ENCODE measurements at places on chromosomes 1 and 21. TPM values are rescaled to one million over a fixed set of nuclear protein-coding genes. Genes with fewer than 3 reads are reported as not detected.
A peak's percentile ranks its signal among the peaks of the same experiment; 100 is the strongest.

DNA sequence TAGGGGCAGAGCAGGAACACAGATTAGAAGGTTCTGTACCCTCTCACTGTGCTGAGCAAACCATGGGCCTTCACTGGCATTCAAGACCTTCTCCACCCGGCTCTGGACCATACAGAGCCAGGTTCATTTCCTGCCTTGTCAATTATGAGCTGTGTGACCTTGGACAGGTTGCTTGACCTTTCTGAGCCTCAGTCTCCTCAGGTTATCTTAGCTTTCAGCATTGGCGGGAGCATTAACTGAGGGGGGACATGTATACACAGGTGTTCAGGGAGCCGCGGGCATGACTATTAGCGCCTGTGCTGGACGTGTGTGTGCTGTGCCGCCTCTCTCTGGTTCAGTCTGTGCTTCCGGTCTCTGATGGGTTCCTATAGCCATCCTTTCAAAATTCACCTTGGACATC is 32.1 kb downstream of the HTR6 start:
- no peaks in the 10 kb centered on the region for H3K4me1 ChIP-seq
- H3K4me3 ChIP-seq = no peak overlapping the region
- DNase-seq = no peak
- H3K27me3 ChIP-seq = no peaks in the 10 kb centered on the region
- H3K36me3 ChIP-seq = peaks cover 21% of the 10 kb centered on the region
- H3K27ac ChIP-seq = no peak overlapping the region

DNA sequence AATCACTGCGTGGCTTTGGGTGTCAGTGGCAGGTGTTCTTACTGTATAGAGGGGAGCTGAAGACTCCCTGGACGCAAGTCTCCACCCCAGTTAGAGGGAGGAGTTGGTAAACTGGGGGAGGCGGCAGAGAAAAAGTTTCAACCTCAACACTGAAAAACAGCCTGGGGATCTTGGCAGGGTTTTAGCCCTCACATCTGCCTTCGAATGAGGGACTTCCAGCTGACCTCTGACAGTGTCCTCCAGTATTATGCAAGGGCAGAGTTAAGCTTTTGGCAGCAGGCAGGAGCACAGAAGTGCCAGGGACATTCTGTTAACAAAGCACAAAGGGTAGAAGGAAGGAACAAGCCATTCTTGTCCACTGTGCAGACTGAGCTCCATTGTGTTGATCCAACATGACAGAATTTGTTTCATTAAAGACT is 41.2 kb upstream of the RAB4A start:
- no peak for DNase-seq
- H3K27ac ChIP-seq = peak overlapping the region; percentile 48
- peaks cover 25% of the 10 kb centered on the region for H3K4me1 ChIP-seq
- H3K27me3 ChIP-seq = no peaks in the 10 kb centered on the region
- H3K36me3 ChIP-seq = no peaks in the 10 kb centered on the region
- no peak overlapping the region for H3K4me3 ChIP-seq

GRCh38 chr1:169161496-169162194 is 55.2 kb downstream of the ATP1B1 start:
- H3K27me3 ChIP-seq = no peaks in the 10 kb centered on the region
- no peak for DNase-seq
- H3K4me3 ChIP-seq = no peak overlapping the region
- no peak overlapping the region for H3K27ac ChIP-seq
- no peaks in the 10 kb centered on the region for H3K4me1 ChIP-seq

DNA sequence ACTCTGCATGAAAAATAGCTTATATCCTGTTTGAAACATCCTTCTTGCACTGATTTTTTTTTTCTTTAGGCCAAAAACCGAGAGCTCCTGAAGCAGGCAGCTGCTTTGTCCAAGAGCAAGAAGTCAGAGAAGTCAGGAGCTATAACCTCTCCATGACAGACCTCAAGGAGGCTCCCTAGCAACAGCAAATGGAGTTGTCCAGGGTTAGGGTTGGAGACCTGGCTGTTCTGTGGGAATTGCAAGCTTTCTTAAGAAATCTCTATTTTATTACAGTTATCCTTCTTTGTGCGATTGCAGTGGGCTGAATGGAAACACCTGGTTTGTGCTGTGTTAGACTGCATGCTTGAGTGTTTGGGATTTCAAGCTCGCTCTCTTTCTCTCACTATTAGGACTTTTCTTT is 12.6 kb upstream of the STX12 start:
- no peaks in the 10 kb centered on the region for H3K27me3 ChIP-seq
- no peaks in the 10 kb centered on the region for H3K4me1 ChIP-seq
- no peak overlapping the region for H3K27ac ChIP-seq
- no peak overlapping the region for H3K4me3 ChIP-seq
- no peak for DNase-seq

- no peak overlapping the region for H3K4me3 ChIP-seq
- no peak overlapping the region for H3K27ac ChIP-seq
- no peaks in the 10 kb centered on the region for H3K27me3 ChIP-seq
- no peaks in the 10 kb centered on the region for H3K4me1 ChIP-seq
- H3K36me3 ChIP-seq = no peaks in the 10 kb centered on the region
- DNase-seq = no peak
Measured at GRCh38 chr1:118914379-118915161, 73.6 kb downstream of the TBX15 start.

GRCh38 chr1:182599339-182599738 is 4.8 kb downstream of the RGS16 start:
- H3K27me3 ChIP-seq = no peaks in the 10 kb centered on the region
- DNase-seq = no peak
- H3K27ac ChIP-seq = no peak overlapping the region
- peaks cover 31% of the 10 kb centered on the region for H3K4me1 ChIP-seq

GRCh38 chr21:44506279-44507255 is 33.4 kb downstream of the KRTAP10-1 start:
- H3K4me1 ChIP-seq = no peaks in the 10 kb centered on the region
- H3K27ac ChIP-seq = no peak overlapping the region
- no peak overlapping the region for H3K4me3 ChIP-seq
- DNase-seq = no peak
- no peaks in the 10 kb centered on the region for H3K36me3 ChIP-seq

DNA sequence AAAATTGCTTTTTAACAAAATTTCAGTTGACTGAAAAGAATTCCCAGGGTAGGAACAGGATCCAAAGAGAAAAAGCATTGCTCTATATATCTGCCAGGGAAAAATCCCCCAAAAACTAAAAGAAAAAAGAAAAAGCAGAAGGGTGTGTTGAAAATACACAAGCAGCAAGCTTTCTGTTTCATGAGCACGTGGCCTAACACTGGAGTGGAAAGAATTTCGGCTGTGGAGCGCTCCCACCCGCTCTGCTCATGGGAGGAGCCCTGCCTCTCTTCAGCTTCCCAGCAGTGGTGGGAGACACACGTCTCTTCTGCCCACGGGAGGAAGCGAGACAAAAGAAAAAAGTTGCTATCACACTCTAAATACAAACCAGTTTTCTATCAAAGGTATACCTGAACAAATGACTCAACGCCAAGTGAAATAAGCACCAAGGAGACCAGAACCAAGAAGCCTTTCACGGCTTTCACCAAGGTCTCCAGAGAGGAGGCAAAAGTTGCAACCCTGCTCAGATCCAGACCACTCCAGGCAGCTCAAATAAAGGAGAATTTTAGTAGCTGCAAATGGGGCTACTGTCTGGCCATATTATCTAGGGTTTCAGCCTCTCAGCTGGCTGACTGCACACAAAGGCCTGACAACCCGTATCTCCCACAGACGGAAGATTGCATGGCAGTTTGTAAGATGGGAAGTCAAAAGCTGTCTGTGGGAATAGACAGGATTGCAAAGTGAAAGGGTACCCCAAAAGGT is 29.5 kb upstream of the ZNF496 start:
- DNase-seq = peak; percentile 69
- peak overlapping the region; percentile 70 for H3K27ac ChIP-seq
- no peaks in the 10 kb centered on the region for H3K36me3 ChIP-seq

The OLFML2B gene
- total RNA-seq = 17.5 TPM

DNA sequence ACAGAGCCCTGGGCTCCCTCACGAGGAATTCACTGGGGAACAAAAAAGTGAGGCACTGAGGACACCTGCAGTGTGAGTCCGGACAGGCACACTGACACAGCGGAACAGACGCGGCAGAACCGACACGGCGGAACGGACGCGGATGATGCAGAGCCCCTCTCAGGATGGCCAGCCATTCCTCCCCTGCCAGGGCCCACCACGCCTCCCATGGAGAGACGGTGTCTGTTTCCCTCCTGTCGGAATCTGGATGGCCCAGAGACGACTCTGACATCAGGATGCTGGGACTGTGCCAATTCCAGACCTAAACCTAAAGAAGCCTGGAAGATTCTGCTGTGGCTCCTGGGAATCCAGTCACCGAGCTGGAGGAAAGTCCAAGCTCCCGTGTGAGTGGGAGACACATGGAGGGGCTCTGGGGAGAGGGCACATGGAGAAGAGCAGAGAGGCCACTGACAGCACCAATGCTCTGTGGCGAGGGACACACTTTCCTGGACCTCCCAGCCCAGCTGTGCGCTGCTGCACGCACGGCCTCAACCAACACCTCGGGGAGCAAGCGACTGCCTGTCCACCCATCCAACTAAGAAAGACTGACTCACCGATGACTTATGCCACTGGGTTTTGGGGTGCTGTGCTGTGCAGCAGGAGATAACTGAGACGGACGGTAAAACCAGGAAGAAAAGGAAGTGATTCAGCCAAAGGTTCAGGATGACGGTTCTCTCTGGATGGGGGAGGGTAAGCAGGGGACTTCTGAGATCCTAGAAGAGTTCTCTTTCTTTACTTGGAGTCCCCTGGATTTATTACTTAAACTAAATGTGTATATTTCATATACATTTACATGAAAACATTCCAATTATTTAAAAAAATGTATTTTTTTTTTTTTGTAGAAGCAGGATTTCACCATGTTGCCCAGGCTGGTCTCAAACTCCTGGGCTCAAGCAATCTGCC is 23.3 kb downstream of the ZBTB17 start:
- H3K4me3 ChIP-seq = no peak overlapping the region
- peak overlapping the region; percentile 30 for H3K27ac ChIP-seq
- peaks cover 83% of the 10 kb centered on the region for H3K4me1 ChIP-seq
- no peaks in the 10 kb centered on the region for H3K36me3 ChIP-seq
- H3K27me3 ChIP-seq = no peaks in the 10 kb centered on the region

- H3K4me3 ChIP-seq = no peak overlapping the region
- DNase-seq = no peak
- no peaks in the 10 kb centered on the region for H3K4me1 ChIP-seq
- no peak overlapping the region for H3K27ac ChIP-seq
Measured at GRCh38 chr1:222224636-222225315, 323.1 kb downstream of the HHIPL2 start.

DNA sequence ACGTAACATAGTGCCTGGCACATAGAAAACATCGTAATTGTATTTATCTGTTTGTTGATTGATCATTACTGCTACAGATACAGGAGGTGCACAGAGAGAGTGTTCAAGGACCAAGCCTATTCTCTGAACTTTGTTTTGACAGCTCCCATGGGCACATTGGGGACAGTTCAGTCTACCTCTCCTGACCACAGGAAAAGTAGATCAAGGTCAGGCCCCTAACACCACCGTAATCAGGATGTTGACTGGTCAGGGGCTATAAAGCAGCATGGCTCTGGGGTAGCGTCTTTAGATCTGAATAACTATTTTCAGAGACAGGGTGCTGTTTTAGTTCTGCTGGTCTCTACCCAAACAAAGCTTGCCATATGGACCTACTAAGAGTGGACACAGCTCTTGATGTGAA is 223.1 kb upstream of the IRF2BP2 start:
- H3K4me1 ChIP-seq = no peaks in the 10 kb centered on the region
- no peak overlapping the region for H3K4me3 ChIP-seq
- no peak for DNase-seq
- H3K27ac ChIP-seq = no peak overlapping the region
- no peaks in the 10 kb centered on the region for H3K27me3 ChIP-seq
- no peaks in the 10 kb centered on the region for H3K36me3 ChIP-seq

DNA sequence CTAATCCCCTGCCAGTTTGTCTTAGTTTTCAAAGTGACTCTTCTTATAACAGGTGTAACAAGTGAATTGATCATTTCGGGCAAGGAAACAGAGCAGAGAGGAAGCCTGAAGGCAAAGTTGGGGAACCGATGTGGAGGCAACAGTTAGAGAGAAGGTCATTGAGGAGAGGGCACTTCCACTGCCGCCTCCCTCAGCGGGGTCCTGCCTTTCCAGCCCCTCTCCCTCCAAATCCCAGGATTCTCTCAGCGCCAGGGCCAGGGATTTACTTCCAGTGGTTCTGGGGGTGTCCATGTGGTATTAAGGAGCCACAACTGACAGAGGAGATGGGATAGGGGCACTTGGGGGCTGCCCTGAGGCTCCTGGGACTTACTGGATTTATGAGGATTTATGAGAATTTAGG is 39.7 kb upstream of the PDE9A start:
- peak overlapping the region; percentile 28 for H3K4me3 ChIP-seq
- H3K27me3 ChIP-seq = peaks cover 10% of the 10 kb centered on the region
- no peak for DNase-seq

The NFYC gene
- total RNA-seq = 56.0 TPM

DNA sequence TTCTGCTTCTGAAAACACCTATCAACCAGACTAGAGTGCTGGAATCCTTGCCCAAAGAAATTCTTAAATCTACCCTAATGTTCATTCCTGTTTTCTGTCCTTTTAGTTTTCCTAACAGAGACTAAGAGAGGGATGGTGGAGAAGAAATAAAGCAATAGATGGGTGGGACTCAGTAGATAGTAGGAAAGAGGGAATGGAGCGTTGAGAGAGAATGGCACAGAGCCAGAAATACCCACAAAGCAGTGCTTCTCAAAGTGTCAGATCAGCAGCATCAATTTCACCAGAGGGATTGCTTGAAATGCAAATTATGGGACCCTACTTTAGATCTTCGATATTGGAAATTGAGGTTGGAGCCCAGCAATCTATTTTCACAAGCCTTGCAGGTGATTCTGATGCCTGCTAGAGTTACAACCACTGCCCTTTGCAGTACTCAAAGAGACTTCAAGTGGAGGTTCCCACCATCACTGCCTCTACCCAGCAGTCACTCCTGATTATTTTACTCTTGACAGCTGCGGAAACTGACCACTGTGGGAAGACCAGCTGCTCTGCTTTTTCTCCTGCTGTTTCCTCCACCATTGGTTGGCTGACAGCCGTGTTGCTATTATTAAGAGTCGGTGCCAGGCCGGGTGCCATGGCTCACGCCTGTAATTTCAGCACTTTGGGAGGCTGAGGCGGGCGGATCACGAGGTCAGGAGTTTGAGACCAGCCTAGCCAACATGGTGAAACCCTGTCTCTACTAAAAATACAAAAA is 11.4 kb upstream of the PRPF3 start:
- peaks cover 19% of the 10 kb centered on the region for H3K36me3 ChIP-seq
- H3K27ac ChIP-seq = no peak overlapping the region
- H3K27me3 ChIP-seq = no peaks in the 10 kb centered on the region
- DNase-seq = no peak
- H3K4me3 ChIP-seq = no peak overlapping the region

Measured in upper lobe of right lung (tissue), 1 donor.